Globus pallidus (tissue), 1 donor: ENCODE measurements at places on chromosomes 13 and 19.
A peak's percentile ranks its signal among the peaks of the same experiment; 100 is the strongest.

DNA sequence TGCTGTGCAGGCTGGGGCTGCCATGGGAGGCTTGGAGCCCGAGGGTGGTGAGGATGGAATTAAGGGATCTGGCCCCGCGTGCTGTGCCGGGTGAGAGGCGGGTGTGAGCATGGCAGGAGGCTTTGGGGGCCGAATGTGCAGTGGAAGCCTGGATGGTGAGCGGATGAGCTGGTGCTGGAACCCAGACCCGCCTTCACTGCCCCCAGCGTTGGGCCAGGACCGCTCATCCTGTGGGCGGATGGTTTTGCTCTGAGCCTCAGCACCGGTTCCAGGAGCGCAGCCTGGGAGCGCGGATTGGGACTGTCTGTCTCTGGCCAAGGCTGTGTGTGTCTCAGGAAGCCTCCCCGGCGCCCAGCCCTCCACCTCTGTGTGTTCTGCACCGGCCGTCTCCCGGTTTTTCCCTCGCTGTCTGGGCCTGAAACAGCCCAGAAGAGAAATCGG is 16.7 kb downstream of the KDM4B start:
- DNase-seq, result no peak

GRCh38 chr13:35791184-35791851 is 314.8 kb upstream of the MAB21L1 start:
- DNase-seq, result no peak

DNA sequence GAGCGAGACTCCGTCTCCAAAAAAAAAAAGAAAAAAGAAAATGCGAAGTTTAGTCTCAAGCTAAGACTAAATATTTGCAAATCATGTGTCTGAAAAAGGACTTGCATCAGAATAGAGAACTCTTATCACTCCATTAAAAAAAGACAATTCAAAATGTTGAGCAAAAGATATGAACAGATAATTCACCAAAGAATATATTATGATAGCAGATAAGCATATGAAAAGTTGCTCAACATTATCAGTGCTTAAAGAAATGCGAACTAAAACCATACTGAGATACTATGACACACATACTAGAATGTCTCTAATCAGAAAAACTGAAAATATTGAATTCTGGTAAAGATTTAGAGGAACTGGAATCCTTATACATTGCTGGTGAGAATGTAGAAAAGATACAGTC is 38.7 kb upstream of the SACS start:
- no peak for DNase-seq

GRCh38 chr13:42333613-42334328 is 61.8 kb downstream of the AKAP11 start:
- no peak for DNase-seq

DNA sequence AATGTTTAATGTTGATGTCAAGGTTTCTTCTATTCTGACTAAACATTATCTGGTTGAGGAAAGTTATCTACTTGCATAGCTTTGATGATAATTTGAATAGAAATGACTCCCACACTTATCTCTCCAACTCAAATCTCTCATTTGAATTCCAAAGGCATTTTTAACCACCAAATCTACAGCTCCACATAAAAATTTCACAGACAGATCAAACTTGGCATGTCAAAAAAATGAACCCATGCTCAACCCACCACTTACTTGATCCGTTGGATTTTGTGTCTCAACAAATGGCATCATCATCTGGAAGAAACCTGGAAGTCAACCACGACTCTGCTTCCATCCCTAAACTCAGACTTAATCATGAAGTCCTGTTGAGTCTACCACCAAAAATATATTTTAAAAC is 1050.4 kb downstream of the EFNB2 start:
- DNase-seq, result no peak

DNA sequence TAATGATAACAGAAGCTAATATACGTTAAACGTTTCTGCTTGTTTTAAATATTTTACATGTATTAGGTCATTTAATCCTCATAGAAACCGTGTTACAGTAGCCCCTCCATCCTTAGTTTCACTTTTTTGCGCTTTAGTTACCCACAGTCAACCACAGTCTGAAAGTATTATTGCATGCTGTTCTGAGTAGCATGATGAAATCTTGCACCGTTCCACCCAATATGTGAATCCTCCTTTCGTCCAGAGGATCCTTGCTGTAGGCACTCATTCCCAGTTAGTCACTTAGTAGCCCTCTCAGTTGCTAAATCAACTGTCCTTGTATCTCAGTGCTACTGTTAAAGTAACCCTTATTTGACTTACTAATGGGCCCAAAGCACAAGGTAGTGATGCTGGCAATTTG is 257.8 kb downstream of the ENOX1 start:
- DNase-seq, result no peak

- no peak for DNase-seq
Measured at GRCh38 chr13:69947582-69947981, 160.0 kb upstream of the ATXN8OS start.

GRCh38 chr13:44470638-44471562 is 97.3 kb downstream of the SERP2 start:
- DNase-seq, result peak; percentile 18

GRCh38 chr13:30639671-30640070 is 22.0 kb downstream of the USPL1 start:
- no peak for DNase-seq

DNA sequence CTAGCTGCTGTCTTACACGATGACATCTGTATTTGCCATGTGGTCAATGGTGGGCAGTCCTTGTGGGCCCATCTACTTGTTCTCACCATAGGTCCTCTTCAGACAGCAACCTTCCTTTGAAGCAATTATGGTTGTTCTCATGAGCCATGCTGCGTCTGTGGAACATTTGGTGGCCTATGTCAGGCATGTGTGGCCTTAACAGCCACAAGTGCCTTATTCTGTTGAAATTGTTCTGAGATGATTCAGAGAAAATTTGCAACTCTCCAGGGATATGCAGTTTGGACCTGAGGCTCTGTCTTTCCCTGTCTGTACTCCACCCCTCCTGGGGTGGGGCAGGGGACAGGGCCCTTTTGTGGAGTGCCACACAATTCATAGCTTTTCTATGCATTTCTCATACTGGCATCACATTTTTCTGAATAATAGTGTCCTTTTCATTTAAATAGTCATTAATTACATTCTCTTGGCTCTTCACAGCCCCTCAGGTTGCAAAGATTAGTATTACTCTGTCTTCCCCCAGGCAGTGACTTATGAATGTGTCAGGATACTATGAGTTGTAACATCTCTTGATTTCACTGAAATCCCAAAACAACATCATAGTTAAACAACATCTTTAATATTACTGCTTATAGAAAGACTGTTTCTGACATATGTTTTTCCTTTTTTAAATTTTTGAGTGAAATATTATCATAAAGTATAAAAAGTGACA is 102.1 kb downstream of the ITGBL1 start:
- no peak for DNase-seq
